ENCODE measurements at places on chromosomes 3 and 15. TPM values are rescaled to one million over a fixed set of nuclear protein-coding genes. Genes with fewer than 3 reads are reported as not detected.

Gene C3orf52
- 1.2 TPM for total RNA-seq

Gene GABRR3
- total RNA-seq, result not detected

Gene LINGO1
- total RNA-seq, result 45.2 TPM

Gene RNF168
- 24.0 TPM for total RNA-seq

Gene STX19
- total RNA-seq, result not detected

Gene CLEC3B
- 34.4 TPM for total RNA-seq

Gene STAC
- total RNA-seq, result 13.8 TPM

Gene CPNE9
- 12.7 TPM for total RNA-seq

Gene NR2F2
- total RNA-seq, result 28.1 TPM

Gene ERICH6
- total RNA-seq, result 0.46 TPM

Gene CPN2
- total RNA-seq, result not detected

Gene RBMS3
- 36.2 TPM for total RNA-seq

Gene TGM4
- not detected for total RNA-seq

Gene PLA2G4F
- total RNA-seq, result not detected

Gene CACNA2D3
- 69.7 TPM for total RNA-seq

Gene GOLGA6L10
- total RNA-seq, result 2.5 TPM

Gene CCR4
- not detected for total RNA-seq

Gene CLDN16
- 0.46 TPM for total RNA-seq

Gene MME
- total RNA-seq, result 9.7 TPM

Gene EXD1
- under 0.01 TPM for total RNA-seq

Gene SAXO2
- total RNA-seq, result 14.8 TPM

Gene CHL1
- total RNA-seq, result 745 TPM

Gene LDHAL6B
- total RNA-seq, result not detected

Gene TTC23
- 9.7 TPM for total RNA-seq

Gene THPO
- total RNA-seq, result not detected

Gene LYZL4
- not detected for total RNA-seq

Gene PRR23B
- total RNA-seq, result not detected

Gene FGF12
- total RNA-seq, result 118 TPM

Gene SPTBN5
- total RNA-seq, result 0.92 TPM

Gene PLA1A
- total RNA-seq, result 0.23 TPM

Gene ZPLD1
- total RNA-seq, result 0.46 TPM

Gene SNX22
- total RNA-seq, result 12.5 TPM

Gene FES
- 6.0 TPM for total RNA-seq

Gene DLEC1
- 3.0 TPM for total RNA-seq

Gene MUC4
- total RNA-seq, result 0.46 TPM

Gene LTF
- 0.92 TPM for total RNA-seq

Gene LRRFIP2
- 54.9 TPM for total RNA-seq

Gene PTX3
- total RNA-seq, result 5.5 TPM

Gene CCR8
- total RNA-seq, result not detected
